ENCODE measurements at places on chromosomes 16 and 17.
A peak's percentile ranks its signal among the peaks of the same experiment; 100 is the strongest.

GRCh38 chr17:4980644-4981216 lies 6.7 kb downstream of the CAMTA2 start:
- no peak for DNase-seq

DNA sequence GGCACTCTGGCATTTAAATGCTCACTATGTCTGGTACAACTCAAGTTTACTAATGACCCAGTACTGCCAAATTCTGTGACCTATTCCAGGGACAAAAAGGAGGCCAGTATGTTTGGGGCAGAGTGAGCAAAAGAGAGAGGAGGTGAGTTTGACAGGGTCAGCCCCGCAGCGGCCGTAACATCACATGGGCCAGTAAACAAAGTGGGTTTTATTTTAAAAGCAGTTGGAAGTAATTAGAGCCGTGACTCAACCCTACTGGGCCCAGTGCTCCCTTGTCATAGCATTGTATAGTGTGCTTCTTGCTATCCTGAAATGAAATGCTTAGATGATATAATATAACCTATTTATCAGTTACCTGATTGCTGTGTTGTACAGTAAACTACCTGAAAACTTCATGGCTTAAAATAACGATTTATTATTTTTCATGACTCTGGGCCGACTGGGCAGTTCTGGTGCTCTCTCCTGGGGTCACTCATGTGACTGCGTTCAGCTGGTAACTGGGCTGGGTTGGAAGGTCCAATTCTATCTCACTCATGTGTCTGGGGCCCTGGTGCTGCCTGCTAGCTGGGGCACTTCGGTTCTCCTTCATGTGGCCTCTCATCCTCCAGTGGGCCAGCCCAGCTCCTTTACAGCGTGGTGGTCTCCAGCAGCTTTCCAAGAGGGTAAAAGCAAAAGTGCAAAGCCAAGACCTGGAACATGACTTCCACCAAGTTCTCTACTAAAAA lies 27.4 kb downstream of the IQCK start:
- no peak for DNase-seq

GRCh38 chr17:79803997-79804855 lies 7.3 kb upstream of the CBX8 start:
- no peak for DNase-seq

- DNase-seq: no peak
These were observed 54.4 kb downstream of the PITPNC1 start for GRCh38 chr17:67431249-67432015.

- no peak for DNase-seq
These were observed 721 bp downstream of the TBCD start for GRCh38 chr17:82752371-82753200.

GRCh38 chr17:27338536-27338985 lies 44.6 kb downstream of the WSB1 start:
- no peak for DNase-seq

- DNase-seq: no peak
These were observed 831 bp upstream of the RCVRN start for GRCh38 chr17:9905902-9906301.

DNA sequence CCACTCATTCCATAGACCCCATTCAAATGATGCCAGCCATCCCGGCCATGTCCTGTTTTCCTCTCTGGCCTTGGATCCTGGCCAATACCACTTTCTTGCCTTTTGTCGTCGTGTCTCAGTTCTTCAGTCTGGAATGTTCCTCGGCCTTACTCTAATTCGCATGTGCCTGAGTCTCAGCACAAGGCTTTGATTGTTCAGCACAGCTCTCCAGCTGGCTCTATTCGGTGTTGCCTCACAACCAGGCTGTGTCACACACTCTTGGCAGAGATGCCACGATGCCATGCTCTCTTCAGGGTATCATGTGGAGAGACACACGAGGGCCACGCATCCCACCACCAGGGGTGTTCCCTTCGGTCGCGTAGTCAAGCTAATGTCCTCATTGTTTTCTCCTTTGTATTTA lies 1.8 kb upstream of the VPS4A start:
- no peak for DNase-seq

- DNase-seq: no peak
These were observed 139.9 kb upstream of the HLF start for GRCh38 chr17:55124730-55125360.

GRCh38 chr17:12744298-12744697 lies 45.0 kb upstream of the ARHGAP44 start:
- no peak for DNase-seq

GRCh38 chr16:58070585-58070984 lies 45.0 kb downstream of the MMP15 start:
- DNase-seq: no peak

- DNase-seq: no peak
These were observed 22.9 kb upstream of the APPBP2 start for GRCh38 chr17:60548990-60549389.

DNA sequence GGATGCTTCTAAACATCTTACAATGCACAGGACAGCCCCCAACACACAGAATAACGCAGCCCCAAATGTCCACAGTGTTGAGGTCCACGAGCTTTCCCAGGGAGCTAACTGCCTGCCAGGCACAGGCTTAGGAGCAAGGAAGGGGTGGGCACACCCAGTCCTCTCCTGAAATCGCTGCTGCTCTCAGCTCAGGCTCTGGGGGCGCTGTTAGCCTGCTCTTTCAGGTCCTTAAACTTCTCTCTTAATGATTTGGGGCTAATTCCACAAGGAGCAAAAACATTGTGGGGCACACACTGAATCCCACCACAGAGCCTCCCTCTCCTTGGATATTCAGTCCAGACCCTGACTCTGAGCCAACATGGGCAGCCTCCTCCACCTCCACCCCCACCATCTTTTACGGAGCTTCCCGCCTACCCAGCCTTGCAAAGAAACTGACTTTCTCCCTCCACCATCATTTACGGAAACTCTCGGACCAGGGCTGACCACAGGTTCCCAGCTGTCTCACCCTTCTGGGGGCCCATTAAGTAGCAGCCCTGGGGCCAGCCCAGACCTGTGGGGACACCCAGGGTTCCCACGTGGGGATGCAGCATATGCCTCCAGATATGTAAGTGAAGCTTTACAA lies 1.1 kb downstream of the CD300H start:
- DNase-seq: no peak

DNA sequence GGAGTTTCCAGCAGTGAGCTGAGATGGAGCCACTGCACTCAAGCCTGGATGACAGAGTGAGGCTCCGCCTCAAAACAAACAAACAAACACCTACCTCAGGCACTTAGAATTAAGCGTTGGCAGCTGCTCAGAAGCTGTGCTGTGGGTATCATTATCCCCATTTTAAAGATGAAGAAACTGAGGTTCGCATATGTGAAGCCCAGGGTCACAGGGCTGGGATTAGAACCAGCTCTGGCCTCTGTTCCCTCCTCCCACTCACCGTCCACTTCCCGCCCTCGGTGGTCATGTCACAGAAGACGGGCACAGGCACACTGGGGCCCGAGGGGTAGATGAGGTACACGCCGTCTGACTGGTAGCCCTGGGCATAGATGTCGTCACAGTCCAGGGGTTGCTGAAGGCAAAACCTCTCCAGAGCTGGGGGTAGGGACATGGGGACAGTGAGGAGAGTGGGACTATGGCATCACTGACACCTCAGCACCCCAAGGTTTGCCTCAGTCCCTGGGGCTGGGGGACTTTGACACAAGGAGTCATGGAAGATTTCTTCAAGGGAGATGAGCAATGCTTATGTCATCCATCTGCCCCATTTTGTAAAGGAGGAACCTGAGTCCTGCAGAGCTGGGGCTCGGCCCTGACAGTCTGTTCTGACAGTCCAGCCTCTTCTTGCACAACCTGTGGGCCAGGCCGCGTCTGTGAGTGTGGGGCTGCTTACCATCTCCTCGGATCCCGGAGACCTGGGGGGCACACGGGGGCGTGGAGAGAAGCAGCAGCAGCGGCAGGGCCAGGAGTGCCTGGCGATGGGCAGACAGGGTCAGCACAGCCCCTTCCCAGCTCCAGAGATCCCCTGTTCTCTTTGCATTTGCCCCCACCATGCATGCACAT lies 700 bp downstream of the MFAP4 start:
- DNase-seq: no peak

- no peak for DNase-seq
These were observed 1.3 kb upstream of the HELZ start for GRCh38 chr17:67246403-67246652.

GRCh38 chr17:44769647-44770084 lies 10.9 kb downstream of the ADAM11 start:
- DNase-seq: no peak

- DNase-seq: no peak
These were observed 591.7 kb downstream of the MAF start for GRCh38 chr16:79008869-79009179.

GRCh38 chr17:80461528-80462160 lies 14.8 kb downstream of the NPTX1 start:
- no peak for DNase-seq

DNA sequence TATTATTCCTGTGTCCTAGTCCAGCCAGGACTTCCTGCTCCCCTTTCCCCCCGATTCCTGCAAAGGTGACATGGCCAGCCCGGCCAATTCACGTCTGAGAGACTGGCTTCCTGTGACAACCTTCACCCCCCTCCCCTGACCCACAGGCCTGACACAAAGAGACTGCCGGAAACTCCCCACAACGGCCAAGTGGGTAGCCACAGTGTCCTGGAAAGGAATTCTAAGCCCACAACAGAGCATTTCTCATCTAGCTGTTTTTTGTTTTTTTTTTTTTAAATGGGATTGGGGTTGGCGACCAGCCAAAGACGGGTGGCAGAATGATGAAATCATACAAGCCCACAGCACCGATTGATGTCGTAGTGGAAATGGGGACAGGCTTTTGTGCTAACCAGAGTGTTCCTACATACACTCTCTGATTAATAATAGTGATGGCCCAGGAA lies 2.8 kb upstream of the XAF1 start:
- peak; percentile 46 for DNase-seq

GRCh38 chr17:19239544-19239943 lies 2.4 kb downstream of the EPN2 start:
- DNase-seq: no peak

- DNase-seq: no peak
These were observed 473 bp downstream of the FTO start for GRCh38 chr16:53704445-53704813.

DNA sequence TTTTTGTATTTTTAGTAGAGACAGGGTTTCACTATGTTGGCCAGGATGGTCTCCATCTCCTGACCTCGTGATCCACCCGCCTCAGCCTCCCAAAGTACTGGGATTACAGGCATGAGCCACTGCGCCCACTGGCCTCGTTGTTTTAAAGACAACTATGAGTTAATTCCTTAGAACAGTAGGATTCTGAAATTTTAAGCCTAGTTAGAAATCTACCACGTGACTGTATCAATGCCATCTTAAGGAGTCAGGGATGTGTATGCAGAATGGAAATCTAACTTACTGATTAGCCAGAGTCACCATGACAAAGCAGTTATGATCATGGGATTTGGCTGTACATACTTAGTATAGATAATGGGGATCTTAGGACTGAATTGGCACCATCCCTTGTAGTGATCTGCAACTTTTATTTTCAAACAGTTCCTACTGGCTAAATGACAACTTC lies 2.8 kb downstream of the CEP20 start:
- DNase-seq: no peak

GRCh38 chr17:80025140-80025539 lies 10.5 kb downstream of the TBC1D16 start:
- DNase-seq: no peak

GRCh38 chr16:1465567-1465915 lies 9.3 kb downstream of the CLCN7 start:
- DNase-seq: no peak

GRCh38 chr16:57624806-57625500 lies 3.5 kb upstream of the ADGRG1 start:
- DNase-seq: no peak

- no peak for DNase-seq
These were observed 24.1 kb downstream of the GSE1 start for GRCh38 chr16:85637061-85637807.

DNA sequence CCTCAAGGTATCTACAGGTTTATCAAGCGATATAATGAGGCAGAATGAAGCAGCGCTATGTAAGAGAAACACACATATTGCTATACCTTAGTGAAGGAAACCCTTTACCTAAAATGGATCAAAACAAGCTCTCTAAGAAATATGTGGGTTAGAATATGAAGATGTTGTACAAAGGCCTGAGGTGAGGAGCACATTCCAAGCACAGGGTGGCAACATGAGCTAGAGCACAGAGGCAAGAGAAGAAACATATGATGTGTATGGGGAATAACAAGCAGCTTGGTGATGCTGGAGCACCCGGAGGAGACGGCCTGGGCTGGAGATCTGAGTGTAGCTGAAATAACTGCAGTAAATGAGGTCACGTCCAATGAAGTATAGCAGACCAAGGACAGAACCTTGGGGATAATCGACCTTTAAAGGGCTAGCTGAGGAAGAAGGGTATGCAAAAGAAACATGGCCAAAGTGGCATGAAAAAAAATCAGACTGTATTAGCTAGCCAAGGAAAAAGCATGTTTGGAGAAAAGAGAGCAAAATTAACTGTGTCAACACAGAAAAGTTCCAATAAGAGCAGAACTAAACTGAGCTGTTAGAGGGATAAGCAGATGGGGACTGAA lies 44.0 kb downstream of the MARVELD3 start:
- no peak for DNase-seq

- DNase-seq: no peak
These were observed 621 bp downstream of the CHP2 start for GRCh38 chr16:23755484-23755809.

- DNase-seq: no peak
These were observed 8.2 kb downstream of the MMP2 start for GRCh38 chr16:55487048-55487803.

DNA sequence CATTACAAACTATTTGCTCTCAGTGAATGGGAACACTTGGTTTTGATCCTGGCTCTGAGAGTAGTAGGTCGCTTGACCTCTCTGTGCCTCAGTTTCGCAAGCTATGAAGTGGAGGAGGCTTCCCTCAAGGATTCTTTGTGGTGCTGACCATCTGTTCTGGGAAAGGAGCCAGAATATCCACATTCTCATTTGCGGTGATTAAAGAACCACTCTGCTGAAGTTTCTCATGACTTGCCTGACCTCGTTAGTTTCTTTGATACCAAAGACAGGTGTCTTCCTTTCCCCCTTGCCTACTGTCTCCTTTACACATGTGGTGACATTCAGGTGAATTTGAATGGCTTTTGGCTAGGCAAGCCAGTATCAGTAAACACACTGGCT lies 116.0 kb downstream of the SNX29 start:
- DNase-seq: no peak

GRCh38 chr16:30821891-30822290 lies 34.9 kb upstream of the ZNF629 start:
- no peak for DNase-seq

GRCh38 chr16:2447920-2448583 lies 11.9 kb upstream of the TEDC2 start:
- no peak for DNase-seq
